Brain microvascular endothelial cell (primary cell): ENCODE measurements at places on chromosomes 2 and 18.

- DNase-seq, result no peak
Observed at GRCh38 chr18:77250501-77250925, 865 bp downstream of the GALR1 start.

DNA sequence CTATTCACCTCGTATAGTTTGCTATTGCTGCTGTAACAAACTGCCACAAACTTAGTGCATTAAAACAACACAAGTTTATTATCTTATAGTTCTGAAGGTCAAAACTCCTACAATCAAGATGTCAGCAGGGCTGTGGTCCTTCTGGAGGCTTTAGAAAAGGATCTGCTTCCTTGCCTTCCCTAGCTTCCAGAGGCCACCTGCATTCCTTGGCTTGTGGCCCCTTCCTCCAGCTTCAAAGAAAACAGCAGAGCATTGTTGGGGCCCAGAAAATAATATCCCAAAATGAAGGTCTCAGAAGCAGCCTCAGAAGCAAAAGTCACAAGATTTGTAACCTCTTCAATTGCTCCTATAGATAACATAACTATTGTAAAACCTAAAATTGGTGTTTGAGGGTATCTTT, 100.6 kb downstream of the HNRNPLL start:
- DNase-seq, result no peak

- no peak for DNase-seq
Observed at GRCh38 chr2:211900518-211900917, 638.1 kb downstream of the ERBB4 start.

DNA sequence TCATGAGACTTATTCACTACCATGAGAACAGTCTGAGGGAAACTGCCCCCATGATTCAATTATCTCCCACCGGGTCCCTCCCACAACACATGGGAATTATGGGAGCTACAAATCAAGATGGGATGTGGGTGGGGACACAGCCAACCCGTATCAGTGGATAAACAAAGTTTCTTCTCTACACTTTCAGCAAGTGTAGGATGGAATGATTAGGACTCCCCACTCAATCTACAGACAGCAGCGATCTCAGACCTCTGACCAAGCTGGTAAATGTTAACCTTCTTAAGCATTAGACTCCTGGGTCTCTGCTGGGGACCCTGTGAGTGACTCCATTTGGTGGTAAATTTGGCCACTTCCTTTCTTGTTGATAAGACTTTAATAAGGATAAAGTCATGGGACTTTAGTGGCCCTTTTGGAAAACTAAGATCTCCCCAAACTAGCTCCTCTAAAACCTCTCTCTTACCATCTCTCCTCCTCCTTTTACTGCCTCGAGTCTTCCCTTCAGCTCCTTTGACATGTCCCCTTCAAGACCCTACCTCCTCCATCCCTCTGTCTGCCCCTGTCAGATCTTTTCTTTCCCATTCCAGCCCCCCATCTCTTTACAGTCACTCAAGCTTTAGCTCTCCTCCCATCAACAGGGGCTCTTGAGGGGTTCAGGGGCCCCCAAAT, 71.9 kb downstream of the MYL12B start:
- DNase-seq, result no peak

GRCh38 chr18:62236252-62236651, 49.2 kb downstream of the RELCH start:
- DNase-seq, result no peak

DNA sequence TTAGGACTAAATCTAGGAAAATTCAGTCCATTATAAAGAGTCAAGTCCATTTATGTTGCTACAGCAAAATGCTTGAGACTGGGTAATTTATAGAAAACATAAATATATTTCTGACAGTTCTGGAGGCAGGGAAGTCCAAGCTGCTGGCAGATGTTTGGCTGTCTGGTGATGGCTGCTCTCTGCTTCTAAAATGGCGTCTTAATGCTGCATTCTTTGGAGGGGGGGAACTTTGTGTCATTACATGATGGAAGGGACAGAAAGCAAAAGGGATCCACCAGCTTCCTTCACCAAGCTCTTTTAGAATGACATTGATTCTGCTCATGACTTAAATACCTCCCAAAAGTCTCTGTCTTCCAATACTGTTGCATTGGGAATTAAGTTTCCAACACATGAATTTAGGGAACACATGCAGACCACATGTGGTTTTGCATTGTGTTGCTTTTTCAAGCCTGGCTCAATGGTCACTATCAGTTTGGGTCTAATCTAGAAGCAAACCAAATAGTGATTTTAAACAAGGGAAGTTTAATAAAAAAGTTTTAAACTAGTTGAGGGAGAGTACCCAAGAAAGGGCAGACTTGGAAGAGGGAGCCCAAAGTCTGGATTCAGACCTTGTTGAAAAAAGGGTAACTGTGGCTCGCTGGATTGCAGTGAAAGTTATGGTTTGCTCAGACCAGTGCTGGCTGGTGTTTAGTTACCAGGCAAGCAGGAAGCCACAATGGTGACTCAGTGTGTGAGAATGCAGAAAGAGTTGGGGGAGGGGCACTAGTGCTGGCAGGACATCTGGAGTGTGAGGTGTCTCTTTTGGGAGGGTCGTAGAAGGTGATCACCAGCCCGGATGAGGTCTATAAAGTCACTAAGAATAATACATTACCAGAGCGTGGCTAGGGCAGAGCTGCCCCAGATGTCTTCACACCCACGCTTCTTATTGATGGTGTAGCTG, 30.8 kb downstream of the C18orf54 start:
- peak; percentile 91 for DNase-seq

DNA sequence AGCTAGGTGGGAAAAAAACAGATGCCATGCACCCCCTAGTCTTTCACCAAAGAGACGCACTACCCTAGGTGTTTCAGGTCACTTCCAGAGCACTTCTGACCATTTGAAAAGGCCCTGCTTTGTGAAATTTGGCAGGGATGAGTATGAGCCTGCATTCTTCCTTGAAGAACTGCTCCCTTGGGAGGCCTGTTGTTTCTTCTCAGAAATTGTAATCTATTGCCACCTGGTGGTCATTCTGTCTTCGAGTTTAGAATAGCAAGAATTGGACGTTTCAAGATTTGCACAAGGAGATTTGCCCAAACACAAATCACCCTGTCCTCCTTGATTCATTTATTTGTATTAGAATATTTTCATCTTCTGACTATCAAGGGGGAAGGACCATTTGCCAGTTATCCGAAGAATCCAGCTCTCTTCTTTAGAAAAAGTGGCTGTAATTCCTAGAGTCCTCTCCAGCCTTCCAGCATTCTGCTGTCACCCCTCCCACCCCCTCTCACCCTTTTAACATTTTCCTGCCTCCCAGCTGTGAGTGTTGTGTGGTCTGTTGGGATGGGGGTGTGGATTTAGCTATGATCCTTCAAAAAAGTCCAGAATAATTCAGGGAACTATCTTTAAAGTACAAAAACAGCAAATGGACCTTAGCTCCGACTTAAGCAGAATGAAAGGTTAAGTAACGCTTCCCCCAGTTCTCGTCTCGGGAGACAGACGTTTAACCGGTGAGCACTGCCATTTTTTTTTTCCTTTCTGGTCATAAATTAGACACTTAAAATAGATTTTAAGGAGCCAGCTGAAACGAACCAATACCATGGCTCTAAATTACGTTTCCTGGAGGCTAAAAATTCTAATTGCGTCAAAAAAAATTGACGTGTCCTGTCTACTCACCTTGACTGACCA, 3.7 kb upstream of the GAD1 start:
- DNase-seq, result peak; percentile 81

- no peak for DNase-seq
Observed at GRCh38 chr2:177123048-177123447, 89.5 kb upstream of the HNRNPA3 start.

DNA sequence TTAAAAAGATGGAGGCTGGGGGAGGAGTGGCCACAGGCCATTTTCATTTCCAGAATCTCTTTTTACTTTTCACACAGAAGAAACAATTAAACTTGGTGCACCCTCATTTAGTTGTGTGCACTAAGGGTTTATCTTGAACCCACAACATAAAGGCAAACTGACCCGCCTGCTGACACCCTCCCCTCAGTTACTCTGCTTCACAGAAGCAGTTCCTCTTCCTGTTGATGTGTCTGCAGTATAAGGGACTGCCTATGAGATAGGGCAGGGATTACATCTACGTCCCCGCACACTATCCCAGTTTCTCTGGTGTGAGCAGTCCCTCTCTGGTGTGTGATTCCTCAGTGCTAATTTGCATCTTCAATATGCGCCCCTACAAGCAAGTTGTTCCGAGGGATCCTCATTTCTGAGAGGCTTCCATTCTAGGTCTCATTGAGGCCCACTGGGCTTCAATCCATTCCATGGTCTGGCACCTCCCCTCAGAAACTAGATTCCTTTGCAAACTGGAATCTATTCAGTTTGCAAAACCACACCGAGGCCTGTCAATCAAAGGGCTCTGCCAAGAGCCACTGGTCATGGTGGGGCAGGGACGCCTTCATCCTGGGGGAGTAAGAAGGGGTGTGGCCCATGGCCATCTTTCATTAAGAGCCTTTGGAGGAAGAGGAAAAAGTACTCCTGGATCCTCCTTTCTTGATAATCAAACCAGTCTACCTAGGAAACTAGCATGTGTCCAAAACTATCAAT, 12.3 kb downstream of the CREG2 start:
- DNase-seq, result no peak

DNA sequence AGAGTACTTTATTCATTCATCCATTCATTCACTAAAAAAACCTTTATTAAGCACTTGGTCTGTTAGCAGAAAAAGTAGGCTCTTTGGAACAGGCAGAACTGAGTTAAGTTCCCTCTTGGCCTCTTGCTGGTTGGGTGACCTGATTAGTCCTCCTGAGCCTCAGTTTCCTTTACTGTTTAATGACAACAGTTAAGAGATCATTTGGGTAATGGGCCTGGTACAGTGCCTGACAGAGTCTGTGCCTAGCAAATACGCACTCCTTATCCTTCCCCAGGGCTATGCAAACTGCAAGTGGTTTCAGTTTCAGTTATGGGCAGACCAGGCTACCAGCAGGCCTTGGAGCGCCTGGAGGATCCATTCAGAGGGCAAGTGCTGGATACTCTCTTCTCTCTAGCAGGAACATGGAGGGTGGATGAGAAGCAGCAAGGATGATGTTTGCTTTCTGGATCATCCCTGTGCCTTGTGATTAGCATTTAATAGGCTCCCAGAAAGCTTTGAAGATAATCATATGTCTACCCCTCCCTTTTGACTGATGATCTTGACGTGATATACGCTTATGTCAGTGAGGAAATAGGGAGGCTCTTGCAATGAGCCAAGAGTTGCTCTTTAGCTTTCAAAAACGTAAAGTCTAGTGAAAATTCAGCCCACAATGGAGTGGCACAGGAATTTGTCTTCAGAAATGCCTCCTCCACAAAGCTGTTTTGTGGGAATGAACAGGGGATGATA, 12.4 kb upstream of the TAF1B start:
- no peak for DNase-seq

DNA sequence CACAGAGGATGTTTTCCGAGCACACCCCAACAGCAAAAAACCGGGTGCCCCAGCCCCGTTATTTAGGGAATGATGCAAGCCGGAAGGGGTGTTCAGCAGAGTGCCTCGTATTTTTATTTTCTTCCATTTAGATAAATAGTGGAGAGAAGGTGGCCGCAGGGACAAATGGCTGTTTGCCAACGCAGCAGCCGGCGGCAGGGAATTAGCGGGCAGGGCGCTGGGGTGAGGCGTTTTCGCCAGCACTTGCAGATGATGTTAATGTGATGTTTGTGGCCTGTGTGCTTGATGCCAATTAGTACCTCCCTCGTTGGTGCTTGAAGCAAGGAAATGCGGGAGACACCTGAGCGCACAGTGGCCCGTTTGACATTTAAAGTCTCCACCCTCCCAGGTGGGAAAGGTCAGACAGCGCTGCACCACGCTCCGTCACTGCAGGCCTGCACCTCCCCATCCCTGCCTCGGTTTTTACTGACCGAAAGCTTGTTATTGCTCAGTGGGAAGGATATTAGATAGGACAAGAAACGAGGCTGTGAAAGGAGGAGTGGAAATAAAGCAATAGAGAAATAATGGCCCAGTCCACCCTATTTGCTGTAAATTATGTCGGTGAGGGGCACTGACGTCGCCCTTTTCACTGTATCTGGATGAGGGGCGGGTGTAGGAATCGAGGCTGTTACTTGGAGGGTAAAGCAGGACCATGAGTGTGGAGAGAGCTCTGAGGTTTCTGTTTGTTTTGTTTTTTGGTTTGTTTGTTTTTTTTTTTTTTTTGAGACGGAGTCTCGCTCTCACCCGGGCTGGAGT, 39.1 kb downstream of the NFATC1 start:
- no peak for DNase-seq

DNA sequence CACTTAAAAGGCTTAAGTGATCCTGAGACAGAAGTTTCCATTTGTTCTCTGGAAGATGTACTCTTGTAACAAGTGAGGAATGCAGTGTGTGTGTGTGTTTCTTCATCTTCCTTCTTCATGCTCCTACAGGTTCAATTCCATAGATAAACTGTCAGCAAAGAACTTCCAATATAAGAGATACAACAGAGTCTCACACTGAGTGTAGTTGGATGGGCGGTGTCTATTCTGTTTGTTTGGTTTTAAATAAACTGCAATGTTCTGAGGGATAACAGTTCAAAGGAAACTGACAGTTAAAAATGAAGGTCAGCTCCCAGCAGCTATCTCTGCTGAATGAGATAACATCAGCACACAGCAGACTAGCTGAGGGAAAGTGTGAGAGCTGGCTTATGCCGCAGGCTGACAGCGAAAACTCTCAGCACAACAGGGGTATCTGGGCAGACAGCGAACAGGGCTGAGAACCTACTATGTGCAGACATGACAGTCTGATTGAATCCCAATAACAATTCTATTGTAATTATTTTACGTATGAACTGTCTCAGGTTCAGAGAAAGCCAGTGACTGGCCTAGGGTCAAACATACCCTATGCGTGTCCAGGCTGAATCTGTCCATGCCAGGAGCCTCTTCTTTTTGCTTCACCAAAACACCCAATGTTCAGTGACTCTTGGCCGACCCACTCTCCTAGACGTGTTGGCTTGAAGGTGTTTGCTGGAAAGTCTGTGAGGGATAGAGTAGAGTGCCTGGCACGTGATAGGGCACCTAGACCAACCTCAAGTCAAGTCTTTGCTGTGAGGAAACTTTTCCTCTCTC, 201.9 kb upstream of the TRIB2 start:
- no peak for DNase-seq

- no peak for DNase-seq
Observed at GRCh38 chr2:70990216-70990615, 4.5 kb downstream of the TEX261 start.

- peak; percentile 8 for DNase-seq
Observed at GRCh38 chr18:24530630-24531111, 70.2 kb downstream of the HRH4 start.

GRCh38 chr2:74741629-74742028, 87.6 kb downstream of the SEMA4F start:
- DNase-seq, result no peak

DNA sequence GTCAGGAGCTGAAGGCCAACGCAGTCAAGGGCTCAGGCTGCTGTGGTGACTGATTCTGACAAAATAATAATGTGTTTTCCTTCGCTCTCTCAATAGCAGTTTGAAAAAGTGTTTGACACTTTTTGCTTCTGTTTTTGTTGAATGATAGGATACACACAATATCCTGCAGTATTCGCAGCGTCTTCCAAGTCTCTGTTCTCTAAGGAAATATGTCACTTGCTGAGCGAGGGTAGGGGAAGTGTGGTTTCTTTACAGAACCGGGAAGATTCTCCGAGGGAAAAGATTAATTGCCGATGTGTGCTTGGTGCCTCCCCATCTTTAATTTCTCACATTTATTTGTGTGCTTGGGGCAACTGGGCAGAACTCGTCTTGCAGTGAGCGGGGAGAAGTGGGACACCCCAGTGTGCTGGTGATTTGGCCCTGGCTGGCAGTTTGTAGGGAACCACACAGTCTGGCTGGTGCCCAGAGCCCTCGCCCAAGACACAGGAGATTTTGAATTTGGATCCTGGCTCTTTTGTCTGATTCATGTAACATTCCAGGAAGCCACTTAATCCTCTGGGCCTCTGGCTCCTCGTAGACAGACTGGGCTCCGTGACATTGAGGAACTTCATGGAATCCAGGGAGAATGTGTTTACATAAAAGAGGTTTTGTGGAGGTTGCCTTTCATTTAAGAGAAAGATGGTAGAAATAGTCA, 169.4 kb downstream of the LDLRAD4 start:
- DNase-seq, result no peak
